ENCODE measurements at places on chromosomes 1 and 21. TPM values are rescaled to one million over a fixed set of nuclear protein-coding genes. Genes with fewer than 3 reads are reported as not detected.

The SYDE2 gene
- total RNA-seq: 2.7 TPM

The SPRR2E gene
- total RNA-seq: not detected

The HUNK gene
- 5.4 TPM for total RNA-seq

The CSF1 gene
- total RNA-seq: 15.8 TPM

The OPTC gene
- not detected for total RNA-seq

The TXNDC12 gene
- total RNA-seq: 36.7 TPM

The SLC35F3 gene
- total RNA-seq: 0.19 TPM

The SPRR3 gene
- not detected for total RNA-seq

The C4BPA gene
- not detected for total RNA-seq

The NR5A2 gene
- 1.3 TPM for total RNA-seq

DNA sequence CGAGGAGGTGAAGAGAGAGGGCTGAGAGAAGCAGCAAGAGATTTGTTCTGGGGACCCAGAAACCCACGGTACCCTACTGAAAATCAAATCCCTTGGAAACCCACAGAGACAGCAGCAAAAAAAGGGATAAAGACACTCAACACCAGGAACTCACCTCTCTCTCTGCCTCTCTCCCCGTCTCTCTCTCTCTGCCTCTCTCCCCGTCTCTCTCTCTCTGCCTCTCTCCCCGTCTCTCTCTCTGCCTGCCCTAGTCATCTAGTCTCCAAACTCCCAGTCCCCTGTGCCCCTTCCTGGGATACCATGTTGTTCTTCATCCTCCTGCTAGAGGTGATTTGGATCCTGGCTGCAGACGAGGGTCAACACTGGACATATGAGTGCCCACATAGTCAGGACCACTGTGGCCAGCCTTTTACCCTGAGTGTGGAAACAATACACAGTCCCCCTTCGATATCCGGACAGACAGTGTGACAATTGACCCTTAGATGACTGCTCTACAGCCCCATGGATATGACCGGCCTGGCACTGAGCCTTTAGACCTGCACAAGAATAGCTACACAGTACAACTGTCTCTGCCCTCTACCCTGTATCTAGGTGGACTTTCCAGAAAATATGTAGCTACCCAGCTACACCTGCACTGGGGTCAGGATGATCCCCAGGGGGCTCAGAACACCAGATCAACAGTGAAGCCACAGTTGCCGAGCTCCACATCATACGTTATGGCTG, 9.8 kb upstream of the ALDH9A1 start:
- ATAC-seq: no peak

GRCh38 chr1:158248771-158249170, 5.5 kb upstream of the CD1A start:
- no peak for ATAC-seq

GRCh38 chr1:234222561-234223280, 150.5 kb upstream of the COA6 start:
- no peak for ATAC-seq

DNA sequence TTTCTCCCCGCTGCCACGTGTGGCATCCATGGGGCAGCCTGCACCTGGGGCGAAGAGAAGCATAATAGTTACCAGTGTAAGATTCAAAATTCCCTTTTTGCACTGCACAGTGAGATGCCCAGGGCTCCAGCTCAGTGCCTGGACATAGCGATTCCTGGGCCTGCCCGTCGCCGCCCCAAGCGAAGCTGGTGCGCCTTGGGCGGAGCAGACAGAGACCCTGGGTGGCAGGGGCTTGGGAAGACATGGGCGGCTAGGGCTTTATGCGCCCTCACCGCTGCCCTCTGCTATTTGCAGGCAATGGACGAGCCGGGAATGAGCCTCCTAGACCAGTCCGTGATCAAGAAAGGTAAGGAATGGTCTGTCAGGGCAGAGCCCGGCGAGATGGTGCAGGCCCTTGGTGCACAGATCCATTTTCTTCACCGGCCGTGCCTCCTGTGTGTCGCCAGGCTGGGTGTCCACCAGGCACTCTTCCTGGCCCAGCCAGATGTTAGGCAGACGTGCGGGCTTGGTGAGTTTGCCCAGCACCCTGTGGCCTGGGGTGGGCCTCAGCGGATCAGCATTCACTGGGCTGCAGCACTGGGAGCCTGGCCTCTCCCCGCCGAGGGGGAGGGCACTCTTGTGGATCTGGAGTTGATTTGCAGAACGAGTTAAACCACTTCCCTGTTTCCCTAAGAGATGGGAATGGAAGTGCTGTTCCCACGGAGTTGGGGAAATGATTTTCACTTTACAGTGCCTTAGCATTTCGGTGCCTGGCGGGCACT, 1.7 kb downstream of the TFAP2E start:
- no peak for ATAC-seq

GRCh38 chr1:167726008-167726407, 4.2 kb downstream of the MPZL1 start:
- no peak for ATAC-seq

DNA sequence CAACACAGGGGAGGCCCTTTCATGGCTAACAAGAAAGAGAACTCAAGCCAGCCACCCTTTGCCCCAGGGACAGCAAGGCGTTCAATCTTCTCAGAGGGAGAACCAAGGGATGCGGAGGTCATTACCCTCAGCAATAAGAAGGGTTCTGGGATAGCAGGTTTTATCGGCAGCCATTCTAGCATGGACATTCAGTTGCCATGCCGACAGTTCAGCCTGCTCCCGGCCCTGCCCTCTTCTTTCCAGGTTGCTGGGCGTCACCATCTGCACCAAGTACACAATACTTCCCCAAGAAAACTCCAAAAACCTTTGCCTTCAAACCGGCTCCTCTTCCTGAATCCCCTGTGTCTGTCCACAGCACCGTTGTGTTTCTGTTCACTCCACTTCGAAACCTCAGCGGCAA, 47.1 kb downstream of the SYT2 start:
- peak; percentile 53 for ATAC-seq

DNA sequence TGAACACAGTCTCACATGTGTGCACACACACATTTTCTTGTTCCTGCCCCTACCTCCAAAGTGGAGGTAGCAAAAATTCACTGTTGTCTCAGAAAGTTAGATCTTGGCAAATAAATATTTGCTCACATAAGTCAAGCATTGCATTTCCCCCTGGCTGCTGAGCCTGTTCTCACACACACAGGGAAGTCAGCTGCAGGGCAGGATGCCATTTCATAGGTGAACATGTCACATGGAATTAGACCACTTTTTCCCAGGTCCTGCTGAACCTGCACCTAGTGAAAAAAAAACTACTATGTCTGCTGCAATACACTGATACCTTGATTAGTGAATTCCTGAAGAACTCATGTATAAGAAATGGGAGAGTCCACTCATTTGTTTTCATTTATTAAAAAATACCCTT, 5.3 kb upstream of the CD55 start:
- ATAC-seq: no peak

DNA sequence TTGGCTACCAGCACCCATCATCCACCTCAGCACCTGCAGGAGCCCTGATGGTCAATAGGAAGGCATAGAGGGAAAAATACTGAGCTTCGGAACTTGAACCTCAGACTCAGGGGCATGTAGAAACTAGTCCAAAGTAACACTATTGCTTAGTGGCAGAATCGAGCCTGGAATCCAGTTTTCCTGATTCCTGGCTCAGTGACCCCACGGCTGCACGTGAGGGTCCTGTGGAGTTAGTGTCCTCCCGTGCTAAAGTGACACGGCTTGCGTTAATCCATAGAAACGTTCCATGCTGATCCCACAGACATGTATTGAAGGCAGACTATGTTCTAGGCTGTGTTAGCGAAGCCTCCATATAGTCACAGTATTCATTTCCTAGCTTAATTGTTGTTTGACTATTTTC, 747.0 kb upstream of the TPTE start:
- no peak for ATAC-seq

DNA sequence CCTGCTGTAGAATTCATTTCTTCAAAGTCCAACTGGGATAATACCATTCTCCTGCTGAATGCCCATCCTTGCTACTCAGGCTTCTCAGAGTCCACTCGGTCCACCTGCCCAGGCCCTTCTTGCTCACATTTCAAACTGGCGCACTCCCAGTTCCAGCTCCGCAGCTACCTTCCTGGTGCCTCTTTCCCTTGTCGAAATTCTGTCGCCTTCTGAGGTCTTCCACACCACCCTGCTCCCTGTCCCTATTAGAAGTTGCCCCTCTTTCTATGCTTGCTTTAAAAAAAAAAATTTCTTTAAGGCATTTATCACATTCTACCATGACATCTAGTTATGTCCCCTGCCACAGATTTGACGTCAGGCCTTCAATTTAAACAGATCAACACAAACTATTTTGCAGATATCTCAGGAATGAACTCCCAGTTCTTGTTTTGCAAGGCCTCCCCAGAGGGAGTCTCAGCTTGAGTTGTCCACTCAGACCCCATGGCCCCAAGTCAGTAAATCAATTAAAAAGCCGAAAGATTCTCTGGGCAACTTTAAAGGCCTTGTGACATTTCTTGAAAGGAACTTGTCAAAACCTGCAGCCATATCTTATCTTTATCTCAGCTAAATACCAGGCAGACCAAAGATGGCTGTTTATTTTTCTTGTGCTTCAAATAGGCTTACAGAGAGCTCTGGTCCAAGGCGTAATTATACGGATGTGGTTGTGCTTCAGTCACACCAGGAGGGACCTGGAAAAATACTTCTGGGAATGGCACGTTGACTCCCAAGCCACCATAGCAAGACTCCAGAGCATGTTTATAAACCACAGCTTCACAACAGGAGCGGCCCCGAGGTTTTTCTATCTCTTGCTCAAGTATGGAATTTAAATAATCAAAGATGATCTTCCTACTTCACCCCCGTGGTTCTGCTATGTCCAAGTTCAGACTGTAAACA, 2.2 kb downstream of the FAM89A start:
- ATAC-seq: no peak

- no peak for ATAC-seq
These were observed 110.1 kb upstream of the ATP1A1 start for GRCh38 chr1:116262995-116263385.

- no peak for ATAC-seq
These were observed 37.1 kb upstream of the ANGPTL7 start for GRCh38 chr1:11151826-11152612.

DNA sequence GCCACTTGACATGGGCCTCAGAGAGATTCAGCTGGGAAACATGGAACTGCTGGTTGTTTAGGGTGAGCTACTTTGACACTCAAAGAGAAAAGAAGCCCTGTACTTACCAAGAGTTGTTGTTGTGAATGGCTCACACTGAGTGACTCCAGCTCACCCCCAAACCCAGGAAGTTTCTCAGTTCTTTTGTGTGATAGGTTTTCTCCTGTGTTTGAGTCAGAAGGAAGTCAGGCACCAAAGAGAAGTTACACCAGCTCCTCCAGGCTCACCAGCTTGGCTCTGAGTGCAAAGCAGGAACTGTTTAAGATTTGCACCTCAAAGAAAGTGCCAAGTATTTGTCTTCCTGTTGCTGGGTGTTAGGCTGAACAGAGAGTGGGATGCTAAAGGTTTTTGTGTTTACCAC, 111.2 kb upstream of the PROX1 start:
- ATAC-seq: no peak

DNA sequence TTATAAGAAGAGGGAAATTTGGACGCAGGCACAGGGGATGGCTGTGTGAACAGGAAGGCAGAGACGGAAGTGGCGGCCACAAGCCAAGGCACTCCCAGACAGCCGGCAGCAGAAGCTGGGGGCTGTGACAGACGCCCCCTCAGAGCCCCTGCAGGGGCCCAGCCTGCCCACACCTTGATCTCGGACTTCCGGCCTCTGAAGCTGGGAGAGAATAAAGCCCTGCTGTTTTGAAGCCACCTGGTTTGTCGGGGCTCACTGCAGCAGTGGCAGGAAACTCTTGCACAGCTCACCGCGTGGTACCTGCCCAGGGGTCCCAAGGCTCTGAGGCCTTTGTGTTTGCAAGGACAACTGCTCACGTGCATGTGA, 13.7 kb downstream of the MEGF6 start:
- ATAC-seq: no peak

DNA sequence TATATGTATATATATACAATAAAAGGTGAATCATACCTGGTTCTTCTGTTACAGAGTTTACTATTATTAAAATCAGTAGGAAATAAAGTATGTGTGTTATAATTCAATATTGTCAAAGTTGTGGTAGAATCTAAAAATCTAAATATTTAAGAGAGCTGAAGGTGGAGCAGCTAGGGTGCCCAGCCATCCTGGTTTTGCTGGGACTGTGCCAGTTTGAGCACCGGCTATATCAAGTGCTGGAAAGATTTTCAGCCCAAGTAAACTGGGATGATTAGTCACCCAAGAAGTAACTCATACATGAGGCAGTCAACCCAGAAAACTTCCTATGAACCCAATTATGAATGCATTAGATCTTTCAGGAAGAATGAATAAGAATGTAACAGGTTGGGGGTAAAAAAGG, 16.9 kb upstream of the KRTAP19-5 start:
- ATAC-seq: no peak

- no peak for ATAC-seq
These were observed 199.6 kb downstream of the LTN1 start for GRCh38 chr21:28793043-28793442.

GRCh38 chr1:76084029-76084627, 9.6 kb downstream of the ST6GALNAC3 start:
- no peak for ATAC-seq

- ATAC-seq: no peak
These were observed 659.3 kb downstream of the USP25 start for GRCh38 chr21:16388911-16389560.

GRCh38 chr1:88595355-88596002, 88.6 kb upstream of the PKN2 start:
- no peak for ATAC-seq

DNA sequence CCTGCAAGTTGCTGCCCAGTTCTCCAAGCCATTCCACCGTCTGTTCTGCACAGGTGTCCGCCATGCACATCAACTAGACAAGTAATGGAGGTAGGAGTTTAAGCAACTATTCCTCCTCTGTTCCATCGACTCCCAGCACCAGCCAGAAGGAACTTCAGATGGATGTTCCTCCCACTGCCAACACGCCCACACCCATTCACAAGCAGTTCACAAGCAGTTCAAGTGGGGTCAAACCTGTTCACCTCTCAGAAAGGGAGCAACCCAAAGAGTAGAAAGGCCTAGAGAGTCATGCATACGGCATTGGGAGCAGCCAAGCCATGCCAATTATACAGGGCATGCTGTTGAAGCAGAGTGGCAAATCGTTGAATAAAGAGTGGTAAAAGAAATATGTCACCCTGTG, 4.3 kb upstream of the TDRD5 start:
- no peak for ATAC-seq
